CD4-positive, alpha-beta T cell treated with Interleukin-6 at 100 ng/mL for 8 hours (primary cell): ENCODE measurements at places on chromosomes 6 and 20.

DNA sequence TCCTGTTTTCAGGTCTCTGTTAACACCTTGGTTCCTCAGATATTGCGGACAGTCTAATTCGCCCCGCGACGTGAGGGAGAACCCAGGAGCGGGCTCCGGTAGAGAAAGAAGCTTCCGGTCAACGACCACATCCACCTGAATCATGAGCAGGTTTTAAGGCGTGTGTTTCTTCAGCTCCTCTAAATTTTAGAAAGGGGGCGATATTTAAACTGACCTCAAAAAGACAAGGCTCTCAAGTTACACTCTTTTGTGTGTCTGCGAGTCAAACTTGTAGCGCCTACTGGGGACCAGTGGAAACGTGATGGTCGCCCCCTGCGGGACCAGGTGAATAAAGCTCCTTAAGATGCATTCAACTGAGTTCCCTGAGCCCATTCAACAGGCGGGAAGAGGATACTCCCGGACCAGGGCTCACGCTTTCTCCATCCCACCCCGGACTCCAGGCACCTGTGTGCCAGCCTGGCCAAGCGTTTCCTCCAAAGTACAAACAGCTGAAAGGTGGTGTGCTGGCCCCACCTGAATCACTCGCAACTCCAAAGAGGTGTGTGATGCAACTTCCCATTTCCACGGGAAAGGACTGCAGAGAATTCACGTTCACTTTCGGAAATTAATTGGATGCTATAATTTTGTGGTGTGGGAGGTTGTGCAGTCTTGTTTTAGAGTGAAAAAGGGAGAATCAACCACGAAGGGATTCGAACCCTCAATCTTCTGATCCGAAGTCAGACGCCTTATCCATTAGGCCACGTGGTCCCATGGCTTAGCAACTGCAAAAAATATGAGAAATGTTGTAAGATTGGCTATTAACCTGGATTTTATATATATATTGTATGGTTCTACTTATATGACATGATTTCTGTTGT is 17.0 kb downstream of the GPX5 start:
- DNase-seq, result peak; percentile 50

DNA sequence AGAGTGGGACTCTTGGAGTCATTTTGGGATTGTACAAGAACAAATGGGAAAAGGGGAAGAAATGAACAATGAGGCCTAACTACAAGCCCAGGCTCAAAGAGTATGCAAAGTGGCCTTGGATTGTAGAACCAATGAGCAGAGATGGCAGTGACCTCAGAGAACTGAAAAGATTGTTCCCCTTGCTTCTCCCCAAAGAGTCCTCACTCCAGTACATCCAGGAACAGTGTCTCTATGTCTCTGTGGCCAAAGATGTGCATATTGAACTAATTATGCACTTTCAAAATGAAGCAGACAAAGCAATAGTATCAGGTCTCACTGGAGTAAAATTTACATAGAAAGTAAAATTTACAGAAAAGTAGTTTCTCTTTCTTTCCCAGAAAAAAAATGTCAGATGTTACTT is 81.0 kb downstream of the SMLR1 start:
- no peak for DNase-seq

GRCh38 chr20:478949-479429 is 16.7 kb upstream of the TBC1D20 start:
- DNase-seq, result peak; percentile 60

DNA sequence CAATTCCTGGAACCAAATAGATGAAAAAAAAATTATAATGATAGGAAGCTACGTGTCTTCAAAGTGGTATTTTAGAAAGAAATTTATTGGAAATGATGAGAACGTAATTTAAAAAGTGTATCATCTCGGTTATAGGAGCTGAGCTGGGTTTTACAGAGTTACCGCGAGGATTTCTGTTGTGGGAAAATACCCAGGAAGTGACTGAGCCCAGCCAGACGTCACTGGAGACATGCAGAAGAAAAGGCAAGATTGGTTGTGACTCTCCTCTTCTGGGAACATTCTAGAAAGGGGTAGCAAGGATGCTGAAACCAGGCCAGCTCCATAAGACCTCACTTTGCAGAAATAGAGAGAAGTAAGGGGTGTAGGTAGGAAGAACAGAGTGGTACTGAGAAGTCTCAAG is 95.9 kb upstream of the ADGRF1 start:
- no peak for DNase-seq

- no peak for DNase-seq
Measured at GRCh38 chr20:24812373-24812772, 136.7 kb upstream of the CST7 start.

GRCh38 chr6:150256618-150257272 is 112.1 kb upstream of the IYD start:
- DNase-seq, result no peak

DNA sequence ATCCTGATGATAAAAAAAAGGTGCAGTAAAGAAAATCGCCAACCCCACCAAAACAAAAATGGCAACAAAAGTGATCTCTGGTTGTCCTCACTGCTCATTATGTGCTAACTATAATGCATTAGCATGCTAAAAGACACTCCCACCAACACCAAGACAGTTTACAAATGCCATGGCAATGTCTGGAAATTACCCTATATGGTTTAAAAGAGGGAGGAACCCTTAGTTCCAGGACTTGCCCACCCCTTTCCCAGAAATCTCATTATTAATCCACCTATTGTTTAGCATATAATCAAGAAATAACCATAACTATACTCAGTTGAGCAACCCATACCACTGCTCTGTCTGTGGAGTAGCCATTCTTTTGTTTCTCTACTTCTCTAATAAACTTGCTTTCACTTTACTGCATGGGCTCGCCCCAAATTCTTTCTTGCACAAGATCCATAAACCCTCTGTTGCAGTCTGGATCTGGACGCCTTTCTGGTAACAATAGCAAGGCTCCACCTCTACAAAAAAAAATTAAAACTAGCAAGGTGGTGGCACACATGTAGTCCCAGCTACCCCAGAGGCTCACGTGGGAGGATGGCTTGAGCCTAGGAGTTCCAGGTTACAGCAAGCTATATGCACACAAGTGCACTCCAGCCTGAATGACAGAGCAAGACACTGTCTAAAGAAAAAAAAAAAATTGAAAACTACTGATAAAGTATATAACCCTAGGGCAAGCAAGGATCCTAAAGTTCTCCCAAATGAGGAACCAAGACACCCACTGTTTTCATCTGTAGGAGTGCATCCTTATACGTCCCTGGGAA is 278.8 kb upstream of the JARID2 start:
- DNase-seq, result no peak

DNA sequence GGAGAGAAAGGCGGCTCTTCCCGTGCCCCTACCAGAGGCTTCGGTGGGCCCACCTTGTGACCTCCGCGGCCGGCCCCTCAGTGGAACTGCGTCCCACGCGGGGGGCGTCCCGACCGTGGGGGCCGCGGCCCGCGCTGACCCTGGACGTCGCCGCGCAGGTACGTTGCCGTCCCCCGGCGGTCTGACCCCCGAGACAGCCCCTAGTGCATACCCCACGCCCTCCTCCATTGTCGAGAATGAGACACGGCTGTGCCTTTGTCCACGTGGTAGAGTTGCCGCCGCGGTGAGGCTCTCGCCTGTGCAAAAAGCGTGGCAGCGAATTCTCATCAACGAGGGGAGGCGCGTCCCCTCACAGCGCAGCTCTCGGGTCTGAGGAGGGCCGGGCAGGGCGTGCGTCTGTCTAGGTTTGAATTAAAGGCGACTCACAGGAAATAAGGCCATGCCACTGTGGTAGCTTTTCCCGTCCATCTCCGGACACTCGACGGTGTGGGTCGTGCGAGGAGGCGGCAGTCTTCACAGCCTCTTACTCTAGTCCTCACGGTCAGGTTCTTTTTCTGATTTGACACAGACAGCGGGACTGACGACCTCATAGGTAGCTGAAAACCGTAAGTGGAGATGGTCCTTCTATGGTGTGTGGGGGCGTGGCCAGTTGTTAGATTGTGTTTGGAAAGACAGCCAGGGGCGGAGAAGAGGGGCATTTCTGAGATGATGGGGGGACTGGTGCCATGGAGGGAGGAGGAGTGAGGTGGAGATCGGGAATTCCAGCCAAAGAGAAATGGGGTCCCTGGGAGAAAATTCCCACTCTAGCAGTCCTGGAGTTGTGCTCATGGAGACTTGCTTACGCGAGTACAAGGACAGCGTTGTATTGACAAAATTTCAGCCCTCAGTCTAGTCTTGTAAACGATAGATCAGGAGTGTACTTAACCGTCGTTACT is 580 bp downstream of the NXT1 start:
- DNase-seq, result peak; percentile 45

DNA sequence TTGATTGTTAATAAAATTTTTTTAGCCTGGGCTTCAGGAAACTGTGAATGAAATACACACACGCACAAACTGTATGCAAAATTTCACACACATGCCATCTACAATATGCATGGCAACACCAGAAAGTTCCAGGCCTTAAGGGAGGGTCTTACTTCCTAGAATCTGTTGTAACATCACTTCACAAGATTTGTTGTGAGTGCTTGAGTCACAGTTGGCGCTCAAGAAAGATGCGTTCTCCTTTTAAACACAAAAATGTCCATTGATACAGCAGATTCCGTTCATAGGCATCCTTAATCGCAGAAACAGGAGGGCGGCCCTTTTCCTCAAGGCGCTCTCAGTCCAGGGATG is 485 bp upstream of the RTF2 start:
- DNase-seq, result no peak

DNA sequence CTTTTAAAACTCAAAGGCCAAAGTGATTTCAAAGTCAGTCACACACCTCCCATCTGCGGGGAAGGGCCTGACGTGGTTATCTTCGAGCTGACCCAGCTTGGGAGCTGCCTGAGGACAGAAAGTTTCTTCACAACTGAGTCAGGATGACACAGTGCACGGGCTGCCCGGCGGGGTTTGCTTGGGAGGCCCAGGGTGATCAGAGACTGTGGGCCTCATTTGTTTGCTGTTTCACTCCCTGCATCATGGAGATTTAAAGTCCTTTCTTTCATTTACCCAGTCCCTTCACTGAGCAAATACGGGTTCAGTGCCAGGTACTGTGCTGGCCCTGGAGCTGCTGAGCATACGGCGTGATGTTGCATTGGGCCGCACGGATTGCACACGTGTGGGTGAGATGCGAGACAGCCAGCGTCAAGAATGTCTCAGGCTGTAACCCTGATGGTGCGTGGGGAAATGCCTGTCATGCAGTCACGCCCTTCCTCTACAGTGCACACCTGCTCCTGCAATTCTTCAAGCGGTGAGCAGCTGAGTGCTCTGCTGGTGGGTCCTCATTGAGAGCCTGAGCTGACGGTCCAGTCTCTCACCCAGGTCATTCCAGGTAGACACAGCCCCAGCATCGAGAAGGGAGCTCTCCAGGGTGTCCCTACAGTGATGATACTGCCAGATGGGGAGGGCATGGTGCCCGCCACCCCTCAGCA is 82.7 kb upstream of the PMEPA1 start:
- no peak for DNase-seq
